ENCODE measurements at places on chromosomes 12 and 14.

- DNase-seq: no peak
- no peak overlapping the region for H3K4me3 ChIP-seq
- no peaks in the 10 kb centered on the region for H3K27me3 ChIP-seq
- no peaks in the 10 kb centered on the region for H3K4me1 ChIP-seq
- H3K27ac ChIP-seq: no peak overlapping the region
Observed at GRCh38 chr14:63299351-63300110, 19.2 kb downstream of the GPHB5 start.

GRCh38 chr12:115752913-115753726 lies 524.4 kb downstream of the MED13L start:
- no peak overlapping the region for H3K27ac ChIP-seq
- H3K4me3 ChIP-seq: no peak overlapping the region
- no peak for DNase-seq
- H3K4me1 ChIP-seq: no peaks in the 10 kb centered on the region
- peaks cover 35% of the 10 kb centered on the region for H3K27me3 ChIP-seq

DNA sequence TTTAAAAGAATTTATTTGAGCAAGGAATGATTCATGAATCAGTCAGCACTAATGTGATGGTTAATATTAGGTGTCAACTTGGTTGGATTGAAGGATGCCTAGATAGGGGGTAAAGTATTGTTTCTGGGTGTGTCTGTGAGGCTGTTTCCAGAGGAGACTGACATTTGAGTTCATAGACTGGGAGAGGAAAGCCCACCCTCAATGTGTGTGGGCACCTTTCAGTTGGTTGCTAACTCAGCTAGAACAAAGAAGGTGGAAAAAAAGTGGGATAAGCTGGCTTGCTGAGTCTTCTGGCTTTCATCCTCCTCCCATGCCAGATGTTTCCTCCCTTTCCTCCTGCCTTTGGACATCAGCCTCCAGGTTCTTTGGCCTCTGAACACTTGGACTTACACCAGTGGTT lies 47.2 kb downstream of the TESPA1 start:
- H3K27me3 ChIP-seq: no peaks in the 10 kb centered on the region
- no peak for DNase-seq
- no peaks in the 10 kb centered on the region for H3K36me3 ChIP-seq
- peaks cover 8% of the 10 kb centered on the region for H3K4me1 ChIP-seq
- peak overlapping the region; percentile 85 for H3K27ac ChIP-seq
- no peak overlapping the region for H3K4me3 ChIP-seq

DNA sequence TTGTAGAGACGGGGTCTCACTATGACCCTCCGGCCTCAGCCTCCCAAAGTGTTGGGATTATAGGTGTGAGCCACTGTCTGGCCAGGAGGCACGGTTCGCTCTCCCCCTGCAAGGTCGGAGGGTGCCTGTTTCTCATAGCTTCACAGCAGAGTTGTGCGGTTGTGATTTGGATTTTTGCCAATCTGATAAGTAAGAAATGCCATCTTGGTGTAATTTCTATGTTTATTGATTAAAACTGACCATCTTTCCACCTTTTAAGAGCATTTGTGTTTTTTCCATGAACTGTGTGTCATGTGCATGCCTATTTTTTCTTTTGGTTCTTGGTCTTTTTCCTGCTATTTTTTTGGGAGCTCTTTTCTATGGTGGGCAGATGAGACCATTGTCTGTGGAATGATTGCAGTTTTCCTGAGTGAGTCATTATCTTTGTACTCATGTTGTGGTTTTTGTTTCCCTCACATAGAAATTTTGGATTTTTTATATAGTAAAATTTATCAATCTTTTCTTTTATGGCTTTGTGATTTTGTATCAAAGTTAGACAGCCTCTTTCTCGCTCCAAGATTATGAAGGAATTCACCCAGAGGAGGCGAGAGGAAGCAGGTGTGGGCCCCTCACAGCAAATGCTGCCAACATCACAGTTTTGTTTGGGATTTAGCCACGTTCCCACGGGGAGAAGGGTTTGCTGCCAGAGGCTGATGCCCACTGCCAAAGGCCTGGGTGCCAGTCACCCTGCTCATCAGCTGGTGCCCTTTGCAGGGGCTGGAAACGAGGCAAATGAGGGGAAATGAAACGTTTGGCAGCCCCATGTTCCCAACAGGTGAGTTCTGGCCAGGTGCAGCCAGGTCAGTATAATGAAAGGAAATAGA lies 47.2 kb downstream of the RFX4 start:
- H3K4me1 ChIP-seq: no peaks in the 10 kb centered on the region
- no peak for DNase-seq
- H3K27me3 ChIP-seq: no peaks in the 10 kb centered on the region
- H3K4me3 ChIP-seq: no peak overlapping the region
- H3K36me3 ChIP-seq: no peaks in the 10 kb centered on the region

DNA sequence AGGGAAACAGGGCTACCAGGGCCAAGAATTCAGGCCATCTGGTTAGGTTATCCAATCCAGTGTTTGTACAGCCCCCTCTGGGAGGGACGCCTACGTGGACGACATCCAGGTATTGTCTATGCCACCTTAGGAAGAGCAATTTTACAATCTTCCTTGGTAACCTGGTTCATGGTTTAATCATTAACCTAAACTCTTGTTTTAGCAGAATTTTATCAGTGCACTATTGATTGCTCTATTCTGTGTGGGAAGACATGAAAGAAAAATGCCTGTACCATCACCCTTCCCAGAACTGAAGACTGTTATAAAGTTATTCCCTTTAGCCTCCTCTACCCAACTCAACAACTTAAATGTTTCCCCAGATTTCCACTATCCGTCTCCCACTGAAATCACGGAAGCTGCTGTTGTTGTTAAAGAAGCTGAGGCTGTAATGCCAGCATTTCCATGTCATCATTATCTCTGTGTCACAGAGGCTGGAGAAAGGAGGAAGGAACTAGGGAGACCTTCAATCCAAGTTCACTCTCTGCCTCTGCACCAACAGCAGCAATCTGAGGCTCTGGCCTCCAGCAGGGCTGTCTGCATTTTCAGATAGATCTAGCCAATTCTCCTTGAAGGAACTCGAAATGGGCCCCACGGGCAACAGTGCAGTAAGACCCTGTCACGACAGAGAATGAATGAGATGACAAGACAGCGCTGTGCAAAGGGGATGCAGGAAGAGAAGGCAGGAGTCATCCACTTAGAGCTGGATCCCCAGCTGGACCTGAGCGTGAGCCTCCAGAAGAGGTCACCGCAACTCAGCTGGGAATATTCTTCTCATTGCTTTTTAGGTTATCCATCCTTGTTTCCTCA lies 183.4 kb upstream of the GZMB start:
- no peak overlapping the region for H3K4me3 ChIP-seq
- no peaks in the 10 kb centered on the region for H3K4me1 ChIP-seq
- no peaks in the 10 kb centered on the region for H3K27me3 ChIP-seq

- no peak overlapping the region for H3K27ac ChIP-seq
- no peaks in the 10 kb centered on the region for H3K36me3 ChIP-seq
- H3K4me1 ChIP-seq: peaks cover 20% of the 10 kb centered on the region
- no peak for DNase-seq
- H3K27me3 ChIP-seq: no peaks in the 10 kb centered on the region
Observed at GRCh38 chr12:21502872-21503271, 1.3 kb downstream of the GOLT1B start.

GRCh38 chr14:99516156-99516870 lies 35.1 kb downstream of the CCNK start:
- H3K27me3 ChIP-seq: no peaks in the 10 kb centered on the region
- H3K36me3 ChIP-seq: peaks cover 4% of the 10 kb centered on the region
- DNase-seq: no peak
- no peak overlapping the region for H3K27ac ChIP-seq
- H3K4me1 ChIP-seq: peaks cover 4% of the 10 kb centered on the region
- H3K4me3 ChIP-seq: no peak overlapping the region
